Fibroblast of skin of right quadriceps (primary cell): ENCODE measurements at places on chromosomes 7 and 10.
A peak's percentile ranks its signal among the peaks of the same experiment; 100 is the strongest.

- DNase-seq: no peak
Observed at GRCh38 chr7:264541-265191, 25.3 kb upstream of the FOXL3 start.

- no peak for DNase-seq
Observed at GRCh38 chr7:124724507-124725192, 40.9 kb downstream of the GPR37 start.

DNA sequence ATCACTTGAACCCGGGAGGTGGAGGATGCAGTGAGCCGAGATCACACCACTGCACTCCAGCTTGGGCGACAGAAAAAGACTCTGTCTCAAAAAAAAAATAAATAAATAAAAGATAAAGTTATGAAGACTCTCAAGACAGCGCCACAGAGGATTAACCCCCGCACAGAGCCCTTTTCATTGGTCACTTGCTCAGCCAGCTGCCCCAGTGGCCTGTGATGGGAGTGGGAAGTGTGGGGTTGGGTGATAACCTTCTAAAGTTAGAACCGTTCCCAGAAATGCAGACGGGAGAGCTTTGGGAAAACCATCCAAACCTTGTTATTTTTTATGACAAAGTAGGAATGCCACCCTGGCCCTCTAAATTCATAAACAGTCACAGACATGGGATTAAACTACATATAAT, 57.4 kb downstream of the PARP12 start:
- DNase-seq: no peak

- DNase-seq: no peak
Observed at GRCh38 chr7:21722371-21722770, 179.5 kb downstream of the DNAH11 start.

DNA sequence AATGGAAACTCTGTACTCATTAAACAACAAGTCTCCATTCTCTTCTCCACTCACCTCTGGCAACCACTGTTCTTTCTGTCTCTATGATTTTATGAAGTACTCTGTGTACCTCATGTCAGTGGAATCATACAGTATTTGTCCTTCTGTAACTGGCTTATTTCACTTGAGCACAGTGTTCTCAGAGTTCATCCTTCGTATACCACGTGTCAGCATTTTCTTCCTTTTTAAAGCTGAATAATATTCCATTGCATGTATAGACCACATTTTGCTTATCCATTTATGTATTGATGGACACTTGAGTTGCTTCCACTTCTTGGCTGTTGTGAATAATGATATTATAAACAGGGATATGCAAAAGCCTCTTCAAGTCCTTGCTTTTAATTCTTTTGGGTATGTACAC, 333.0 kb upstream of the ZNF32 start:
- DNase-seq: no peak

GRCh38 chr10:78338717-78339116, 305.1 kb downstream of the RPS24 start:
- DNase-seq: no peak

DNA sequence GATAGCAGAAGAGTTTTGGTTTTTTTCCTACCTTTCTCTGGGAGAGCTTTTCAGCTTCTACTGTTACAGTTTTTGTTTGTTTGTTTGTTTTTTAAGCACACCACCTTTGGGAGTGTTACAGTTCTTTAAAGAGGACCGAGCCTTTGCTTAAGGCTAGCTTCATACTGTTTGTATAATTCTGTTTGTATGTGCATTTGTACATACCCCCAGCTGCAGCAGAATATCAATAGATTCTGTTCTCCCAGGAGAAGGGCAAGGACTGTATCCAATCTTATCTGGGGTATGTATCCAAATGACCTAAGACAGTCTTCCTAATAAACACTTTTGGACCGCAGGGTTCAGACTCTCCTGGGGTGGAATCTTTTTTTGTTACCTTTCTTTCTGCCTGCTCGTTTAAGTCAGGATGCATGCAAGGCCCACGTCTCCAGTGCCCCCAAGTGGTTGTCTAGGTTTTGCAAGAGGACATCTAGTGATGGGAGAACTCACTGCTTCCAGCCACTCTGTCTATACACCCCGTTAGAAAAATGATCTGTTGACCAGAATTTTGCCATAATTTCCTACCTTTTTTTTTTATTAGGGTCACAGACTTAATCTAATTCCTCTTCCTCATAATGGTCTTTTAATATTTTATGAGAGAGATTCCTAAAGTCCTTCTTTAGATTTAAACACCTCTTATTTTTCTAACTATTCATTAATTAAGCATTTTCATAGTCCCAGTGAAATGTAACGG, 23.9 kb downstream of the NRF1 start:
- DNase-seq: peak; percentile 70

GRCh38 chr10:34294137-34294536, 521.0 kb downstream of the PARD3 start:
- no peak for DNase-seq

GRCh38 chr10:119663866-119664698, 12.9 kb downstream of the BAG3 start:
- no peak for DNase-seq

DNA sequence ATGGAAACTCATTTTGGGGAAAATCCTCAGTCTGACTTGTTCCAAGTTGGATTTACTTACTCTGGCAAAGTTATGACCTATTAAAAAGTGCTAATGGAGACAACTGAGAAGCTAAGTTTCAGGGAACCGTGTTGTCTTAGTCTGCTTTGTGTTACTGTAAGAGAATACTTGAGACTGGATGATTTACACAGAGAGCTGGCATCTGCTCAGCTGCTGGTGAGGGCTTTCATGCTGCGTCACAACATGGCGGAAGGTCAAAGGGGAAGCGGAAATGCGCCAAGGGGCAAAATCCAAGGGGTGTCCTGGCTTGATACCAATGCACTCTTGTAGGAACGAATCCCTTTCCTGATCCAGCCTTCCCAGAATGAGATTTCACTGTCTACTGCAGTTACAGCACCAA, 46.4 kb downstream of the MTURN start:
- DNase-seq: no peak

DNA sequence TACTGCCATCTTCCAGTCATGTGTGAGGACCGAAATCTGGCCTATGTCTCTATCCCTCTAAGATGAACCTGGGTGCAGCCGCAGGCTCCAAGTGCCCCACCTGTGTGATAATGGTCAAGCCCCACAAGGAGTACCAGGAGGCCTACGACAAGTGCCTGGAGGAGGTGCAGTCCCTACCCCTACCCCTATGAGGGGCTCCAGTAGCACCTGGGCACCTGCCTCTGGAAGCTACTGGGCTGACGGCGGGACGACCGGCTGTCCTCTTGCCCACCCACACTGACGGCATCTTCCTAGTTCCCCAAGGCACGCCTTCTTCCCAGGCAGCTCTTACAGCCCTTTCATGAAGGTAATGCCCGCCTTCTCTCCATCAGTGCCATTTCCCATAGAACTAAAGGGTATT, 47.4 kb downstream of the HOXA1 start:
- DNase-seq: no peak

- DNase-seq: no peak
Observed at GRCh38 chr10:35456153-35456720, 119.9 kb downstream of the CCNY start.

- DNase-seq: no peak
Observed at GRCh38 chr7:129702761-129703338, 91.3 kb downstream of the NRF1 start.

GRCh38 chr7:154729056-154729455, 273.9 kb downstream of the PAXIP1 start:
- DNase-seq: no peak

DNA sequence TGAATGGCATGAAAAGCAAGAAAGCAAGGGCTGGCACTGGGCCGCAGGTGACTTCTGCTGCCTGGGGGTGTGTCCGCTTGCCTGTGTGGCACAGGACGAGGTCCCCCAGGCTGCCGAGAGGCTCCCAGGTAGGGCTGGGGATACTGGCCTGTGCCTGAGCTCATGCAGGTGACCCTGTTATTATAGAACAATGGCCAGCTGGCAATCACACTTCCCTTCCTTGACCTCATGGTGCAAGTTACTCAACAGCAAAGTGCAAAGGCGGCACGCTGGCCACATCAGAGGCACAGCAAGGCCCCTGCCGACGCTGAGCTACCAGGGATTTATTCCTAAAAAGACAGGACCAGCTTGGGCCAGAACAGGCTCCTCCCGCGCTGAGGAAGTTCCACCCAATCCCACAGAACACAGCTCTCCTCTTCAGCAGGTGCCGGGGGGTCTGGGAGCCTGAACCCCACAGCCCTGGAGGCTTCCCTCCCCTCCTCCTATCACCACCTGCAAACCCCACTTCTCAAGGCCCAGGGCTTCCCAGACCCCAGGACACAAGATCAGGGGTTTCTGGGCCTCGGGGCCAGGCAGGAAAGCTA, 1.4 kb upstream of the ADAM8 start:
- no peak for DNase-seq

- no peak for DNase-seq
Observed at GRCh38 chr7:37290731-37291130, 157.9 kb downstream of the ELMO1 start.

DNA sequence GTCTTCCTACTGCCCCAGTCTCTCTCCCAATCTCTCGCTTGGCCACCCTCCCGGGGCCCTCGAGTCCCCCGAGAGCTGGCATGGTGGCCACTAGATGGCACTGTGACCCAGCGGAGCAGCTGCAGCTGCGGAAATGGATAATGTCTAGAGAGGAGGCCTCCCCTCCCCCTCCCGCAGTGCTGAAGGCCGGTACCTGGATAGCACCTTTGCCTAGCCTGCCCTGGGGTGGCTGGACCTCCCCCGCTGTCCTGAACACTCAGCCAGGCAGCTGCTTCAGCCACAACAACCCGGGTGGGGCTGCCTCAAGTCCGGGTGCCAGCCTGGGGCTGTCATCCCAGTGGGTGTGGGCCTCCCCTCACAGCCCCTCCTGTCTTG, 65.2 kb downstream of the GOLGA7B start:
- peak; percentile 36 for DNase-seq

GRCh38 chr10:79494871-79495705, 17.2 kb upstream of the EIF5AL1 start:
- DNase-seq: no peak
